ENCODE measurements at places on chromosomes 6 and 20.
A peak's percentile ranks its signal among the peaks of the same experiment; 100 is the strongest.

GRCh38 chr6:27667016-27667656 lies 194.2 kb upstream of the ZNF184 start:
- peak; percentile 23 for DNase-seq

DNA sequence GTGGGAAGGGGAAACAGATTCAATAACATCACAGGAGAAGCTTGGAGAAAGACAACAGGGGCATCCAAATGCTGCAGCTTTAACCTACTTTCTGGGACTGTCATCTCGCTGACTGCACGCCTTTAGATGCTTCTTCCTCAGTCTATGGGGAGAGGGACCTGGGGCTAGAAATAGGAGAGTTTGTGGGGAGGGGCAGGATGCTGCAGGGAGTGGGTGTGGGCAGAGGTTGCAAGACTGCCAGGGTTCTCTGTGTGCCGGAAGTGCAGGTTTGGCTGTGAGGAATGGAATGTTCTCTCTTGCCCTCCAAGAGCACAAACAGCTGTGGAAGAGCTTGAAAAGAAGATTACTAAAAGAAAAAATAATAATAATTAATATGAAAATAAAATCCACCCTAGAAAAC lies 93.2 kb downstream of the FOXO3 start:
- DNase-seq: no peak

DNA sequence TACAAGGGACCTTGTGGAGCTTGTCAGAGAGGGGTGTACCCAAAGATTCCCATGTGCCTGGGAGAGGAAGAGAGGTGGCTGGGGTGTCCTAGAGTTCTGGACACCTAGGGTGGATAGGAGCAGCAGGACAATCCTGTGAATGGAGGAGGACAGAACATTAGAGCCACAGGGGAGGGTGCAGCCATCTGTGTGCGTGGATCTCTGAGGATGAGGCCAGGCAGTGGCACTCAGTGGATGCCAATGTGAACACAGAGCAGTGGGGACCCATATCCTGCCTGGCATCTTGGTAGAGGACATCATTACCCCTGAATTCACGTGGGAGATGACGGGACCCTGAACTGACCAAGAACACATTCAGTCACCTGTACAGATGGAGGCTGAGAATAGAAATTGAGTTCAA lies 205.3 kb downstream of the CD83 start:
- DNase-seq: no peak

- DNase-seq: no peak
These were observed 170.9 kb downstream of the PHF3 start for GRCh38 chr6:63806573-63806913.

GRCh38 chr6:20538907-20539306 lies 4.7 kb downstream of the CDKAL1 start:
- no peak for DNase-seq

- peak; percentile 66 for DNase-seq
These were observed 13.4 kb upstream of the GHRH start for GRCh38 chr20:37274851-37275524.

DNA sequence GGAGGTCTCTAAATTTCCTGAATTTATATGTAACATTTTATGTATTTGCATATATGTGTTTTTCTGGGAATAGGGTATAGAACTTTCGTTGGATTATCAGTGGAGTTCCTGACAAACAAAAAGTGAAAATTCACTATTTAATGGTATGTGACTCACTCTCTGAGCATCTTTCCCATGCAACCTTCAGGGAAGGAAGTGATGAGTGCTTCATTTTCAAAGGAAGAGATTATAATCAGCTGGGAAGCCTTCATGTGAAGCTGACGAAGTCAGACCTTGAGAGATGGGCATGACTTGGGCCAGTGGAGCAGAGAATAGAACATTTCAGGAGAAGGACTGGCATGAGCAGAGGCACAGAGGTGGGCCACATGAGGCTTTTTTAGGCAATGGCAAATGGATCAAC lies 72.7 kb downstream of the FAXC start:
- DNase-seq: no peak

DNA sequence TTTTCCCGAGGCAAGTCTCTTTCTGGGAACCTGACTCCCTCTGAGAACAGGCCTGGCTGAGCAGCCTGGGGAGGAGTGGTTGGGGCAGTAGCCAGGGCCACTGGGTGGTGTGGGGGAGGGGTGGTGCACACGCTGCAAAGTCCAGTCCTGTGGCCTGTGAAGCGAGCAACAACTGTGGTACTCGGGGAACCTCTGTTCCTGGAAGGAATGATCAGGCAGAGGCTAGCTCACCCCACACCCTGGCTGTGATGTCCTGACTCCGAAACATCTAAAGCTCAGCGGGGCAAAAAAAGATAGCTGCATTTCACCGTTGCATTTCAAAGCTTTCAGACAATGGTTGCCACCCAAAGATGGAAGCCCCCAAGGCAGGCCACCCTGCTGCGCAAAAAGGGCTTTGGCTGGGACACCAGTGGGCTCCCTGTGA lies 25.5 kb downstream of the PCK1 start:
- no peak for DNase-seq

DNA sequence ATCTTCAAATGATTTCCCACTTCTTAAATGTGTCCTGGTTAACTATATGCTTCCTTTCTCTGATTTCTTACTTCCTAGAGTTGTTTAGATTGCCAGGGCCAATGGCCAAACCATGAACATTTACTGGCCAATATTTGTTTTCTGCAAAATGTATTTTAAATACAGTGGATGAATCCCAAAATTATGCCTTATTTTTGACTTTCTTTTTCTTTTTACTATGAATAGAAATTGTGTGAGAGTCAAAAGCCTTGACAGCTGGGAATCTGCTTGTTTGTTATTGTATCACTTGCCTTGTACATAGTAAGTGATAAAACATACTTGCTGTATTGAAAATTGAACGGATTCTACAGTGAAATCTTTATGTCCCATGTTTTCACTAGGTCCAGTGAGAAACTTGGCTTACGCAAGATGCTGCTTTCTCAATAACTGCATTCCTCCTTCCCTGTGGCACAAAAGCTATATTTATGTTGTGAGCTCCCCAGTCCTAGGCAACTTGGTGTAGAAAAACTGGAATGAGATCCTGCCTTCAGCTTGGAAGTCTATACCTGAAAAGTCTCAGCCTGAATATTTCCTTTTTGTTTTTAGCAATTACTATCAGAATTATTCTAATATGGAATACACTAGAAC lies 295.2 kb downstream of the EPHA7 start:
- DNase-seq: no peak

DNA sequence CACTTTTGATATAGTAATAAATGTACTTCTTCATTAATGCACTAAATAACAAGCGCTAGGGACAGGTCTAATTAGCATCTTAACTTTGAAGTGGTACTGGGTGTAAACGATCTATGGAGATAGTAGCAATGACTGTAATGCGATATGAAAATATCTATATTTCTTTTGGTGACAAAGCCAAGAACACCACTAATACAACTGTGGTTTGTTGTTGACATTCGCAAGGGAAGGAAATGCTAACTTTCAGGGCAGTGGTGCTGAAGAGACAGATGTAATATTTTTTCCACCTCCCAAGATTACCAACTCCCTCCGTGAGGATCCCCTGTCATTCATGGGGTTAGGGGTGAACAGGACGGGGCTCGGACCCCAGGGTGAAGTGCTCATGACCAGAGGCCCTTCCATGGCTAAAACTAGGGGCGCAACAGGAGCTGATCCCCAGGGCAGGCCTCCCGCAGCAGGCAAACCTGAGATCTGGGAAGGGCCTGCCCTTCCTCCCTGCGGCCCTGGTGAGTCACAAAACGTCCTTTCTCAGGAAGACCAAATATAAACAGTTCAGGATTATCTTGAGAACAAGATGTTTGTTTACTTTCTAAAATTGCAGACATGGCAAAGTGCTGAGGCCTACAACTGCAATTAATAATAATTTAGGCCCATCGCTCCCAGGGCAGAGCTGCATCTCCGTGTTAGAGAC lies 65.0 kb upstream of the TOX2 start:
- DNase-seq: no peak

- DNase-seq: peak; percentile 18
These were observed 78.6 kb downstream of the MDGA1 start for GRCh38 chr6:37618916-37619590.

- DNase-seq: no peak
These were observed 175.1 kb downstream of the PDE10A start for GRCh38 chr6:165487950-165488349.

DNA sequence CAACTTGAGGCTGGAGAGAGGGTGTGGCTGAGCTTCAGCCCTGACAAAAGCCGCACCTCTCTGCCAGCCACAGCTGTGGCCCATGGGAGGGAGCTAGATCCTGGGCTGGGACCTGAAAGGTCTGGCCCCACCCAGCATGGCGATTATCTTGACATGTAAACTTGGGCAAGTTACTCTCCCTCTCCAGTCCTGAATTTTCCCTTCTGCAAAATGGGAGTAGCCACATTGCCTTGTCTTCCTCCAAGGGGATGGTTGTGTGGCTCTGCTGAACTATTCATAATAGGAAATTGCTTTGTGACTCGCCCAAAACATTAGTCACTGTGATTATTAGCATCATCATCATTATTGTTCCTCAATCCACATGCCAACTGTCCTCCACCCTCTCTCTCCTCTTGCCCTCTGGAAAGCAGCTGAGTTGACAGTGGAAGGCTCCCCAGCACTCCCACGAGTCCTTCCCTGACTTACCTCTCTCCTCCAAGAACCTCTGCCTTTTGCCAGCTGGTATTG lies 23.0 kb upstream of the RBPJL start:
- DNase-seq: no peak

- DNase-seq: peak; percentile 72
These were observed at the start of gene NHSL1 for GRCh38 chr6:138499303-138500018. Gene NHSL1, minus strand, starts transcription at chr6:138499494. Its CDS starts 204 bp downstream, at chr6:138499290.

- DNase-seq: no peak
These were observed 97.9 kb downstream of the L3MBTL3 start for GRCh38 chr6:130116273-130116672.

DNA sequence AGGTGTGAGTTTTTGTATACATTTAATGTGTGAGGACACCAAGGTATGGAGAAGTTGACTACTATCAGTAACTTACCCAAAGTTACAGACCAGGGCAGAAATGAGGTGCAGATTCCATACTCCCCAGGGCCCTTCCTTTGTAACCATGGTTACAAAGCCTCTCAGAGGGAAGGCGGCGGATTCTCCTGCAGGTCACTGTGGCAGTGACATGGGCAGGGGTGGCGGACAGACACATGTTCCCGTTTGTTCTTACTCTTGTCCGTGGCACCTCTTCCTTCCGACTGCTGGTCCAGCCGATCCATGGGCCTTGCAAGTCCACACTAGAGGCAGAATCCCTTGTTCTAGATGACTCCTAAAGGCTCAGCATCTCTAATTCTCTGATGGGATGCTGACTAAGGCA lies 43.0 kb downstream of the PDYN start:
- no peak for DNase-seq

DNA sequence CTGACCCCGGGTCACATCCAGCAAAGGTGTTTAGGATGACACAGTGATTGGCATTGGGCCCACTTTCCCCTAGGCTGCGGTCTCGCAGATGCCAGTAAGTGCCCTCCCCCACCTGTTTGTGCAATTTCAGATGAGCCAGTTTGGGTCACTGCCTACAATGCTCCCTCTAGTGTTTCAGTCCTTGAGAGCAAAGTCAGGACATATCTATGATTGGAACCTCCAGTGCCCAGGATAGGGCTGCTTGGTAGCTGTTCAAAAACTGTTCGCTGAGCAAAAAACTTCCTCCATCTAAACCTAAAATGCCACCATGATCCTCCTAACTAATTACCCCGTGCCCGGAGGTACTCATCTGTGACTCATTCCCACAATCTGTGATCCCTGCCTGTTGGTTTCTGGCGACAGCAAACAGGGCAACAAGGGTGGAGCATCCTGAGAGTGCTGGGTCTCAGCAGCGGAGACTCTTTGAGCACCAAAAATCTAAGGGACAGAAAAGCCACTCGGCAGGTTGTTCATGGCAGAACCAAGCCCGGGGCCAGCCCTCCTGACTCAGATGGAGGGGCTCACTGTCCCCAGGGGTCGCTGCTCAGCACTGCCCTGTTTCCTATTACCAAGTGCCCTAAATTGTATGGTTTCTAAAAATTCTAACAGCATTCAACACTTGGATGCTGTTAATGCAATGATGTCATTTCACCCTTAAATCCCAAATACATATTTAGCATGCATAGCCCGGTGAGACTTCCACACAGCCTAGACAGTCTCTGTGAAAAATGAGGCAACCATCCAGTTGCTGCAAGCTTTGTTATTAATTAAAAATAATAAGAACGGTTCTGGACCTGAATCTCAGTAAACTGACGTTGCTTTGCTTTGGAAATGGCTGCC lies 5.0 kb downstream of the VSX1 start:
- DNase-seq: no peak

DNA sequence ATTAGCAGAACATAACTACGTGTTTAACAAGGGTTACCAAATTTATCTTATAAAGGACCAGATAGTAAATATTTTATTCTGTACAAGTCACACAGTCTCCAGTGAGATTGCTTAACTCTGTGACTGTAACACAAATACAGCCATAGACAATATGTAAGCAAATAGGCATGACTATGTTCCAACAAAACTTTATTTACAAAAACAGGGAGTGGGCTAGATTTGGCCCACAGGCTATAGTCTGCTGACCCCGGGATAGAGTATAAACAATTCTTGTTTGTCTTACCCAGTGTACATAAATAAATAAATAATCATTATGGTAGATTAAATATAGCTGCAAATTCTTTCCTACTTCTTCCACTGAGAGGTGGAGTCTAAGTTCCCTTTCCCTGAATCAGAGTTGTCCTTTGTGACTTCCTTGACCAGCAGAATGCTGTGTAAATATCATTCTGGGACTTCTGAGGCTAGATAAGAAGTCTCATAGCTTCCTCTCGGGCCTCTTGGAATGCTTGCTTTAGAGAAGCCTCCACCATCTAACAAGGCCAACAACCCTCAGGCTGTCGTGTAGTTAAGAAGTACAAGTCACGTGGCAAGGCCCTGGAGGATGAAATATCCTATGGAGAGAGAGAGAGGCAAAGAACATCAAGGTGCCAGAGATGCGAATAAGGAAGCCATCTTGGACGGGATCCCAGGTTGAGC lies 59.1 kb upstream of the TMEM244 start:
- DNase-seq: no peak

DNA sequence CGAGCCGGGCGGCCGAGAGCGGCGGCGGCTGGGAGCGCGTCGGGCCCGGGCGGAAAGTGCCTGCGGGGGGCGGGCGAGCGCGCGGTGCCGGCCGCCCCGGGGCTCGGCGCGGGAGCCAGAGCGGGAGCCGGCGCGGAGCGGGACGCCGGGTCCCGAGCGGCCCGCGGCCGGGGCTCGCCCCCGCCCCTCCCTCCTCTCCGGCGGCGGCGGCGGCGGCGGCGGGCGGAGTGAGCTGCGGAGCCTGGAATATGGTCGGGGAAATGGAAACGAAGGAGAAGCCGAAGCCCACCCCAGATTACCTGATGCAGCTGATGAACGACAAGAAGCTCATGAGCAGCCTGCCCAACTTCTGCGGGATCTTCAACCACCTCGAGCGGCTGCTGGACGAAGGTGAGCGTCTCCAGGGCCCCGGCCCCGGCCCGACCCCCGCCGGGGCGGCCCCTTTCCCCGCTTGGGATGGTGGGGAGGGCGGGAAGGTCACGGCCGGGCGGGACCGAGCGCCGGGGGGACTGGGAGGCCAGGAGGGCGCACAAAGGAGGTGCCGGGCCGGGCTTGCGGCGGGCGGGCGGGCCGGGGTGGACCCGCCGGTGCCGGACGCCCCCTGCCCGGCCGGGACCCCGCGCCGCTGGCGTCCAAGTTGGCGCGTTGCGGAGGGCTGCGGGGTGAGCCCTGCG lies 565 bp downstream of the QKI start:
- DNase-seq: peak; percentile 72

GRCh38 chr6:37239526-37239925 lies 18.0 kb upstream of the TBC1D22B start:
- no peak for DNase-seq

GRCh38 chr6:151181706-151182363 lies 57.9 kb upstream of the AKAP12 start:
- DNase-seq: no peak
